Hypothalamus (tissue), 51 donors: ENCODE measurements at places on chromosomes 12 and 14.

GRCh38 chr14:36874396-36875138 is 212.9 kb downstream of the PAX9 start:
- DNase-seq, result no peak

DNA sequence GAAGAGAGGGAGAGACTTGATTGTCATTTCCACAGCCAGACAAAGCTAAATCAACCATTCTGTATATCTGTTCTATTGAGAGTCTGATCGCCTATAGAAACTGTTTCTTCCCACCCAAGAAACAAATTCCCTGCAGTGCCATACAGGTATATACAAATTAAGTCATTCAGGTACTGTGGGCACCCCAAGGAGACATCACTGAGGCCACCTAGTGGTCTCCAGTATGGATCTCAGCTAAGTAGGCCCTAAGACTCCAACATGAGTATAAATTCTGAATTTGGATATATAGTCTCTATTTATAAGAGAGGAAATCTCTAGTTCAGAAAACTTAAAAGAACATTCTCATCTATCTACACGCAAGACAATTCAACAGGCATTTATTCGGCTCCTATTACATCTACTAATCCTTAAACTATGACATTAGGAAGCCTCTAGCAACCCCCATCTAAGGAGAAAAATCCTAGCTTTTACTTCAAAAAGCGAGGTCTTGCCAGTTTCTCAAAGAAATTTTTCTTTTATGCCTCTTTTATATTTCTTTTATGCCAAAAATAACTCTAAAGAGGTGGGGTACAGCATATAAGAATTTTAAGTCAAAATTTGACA is 62.6 kb downstream of the DCAF5 start:
- no peak for DNase-seq

GRCh38 chr12:130651188-130651959 is 64.7 kb downstream of the RIMBP2 start:
- DNase-seq, result no peak

DNA sequence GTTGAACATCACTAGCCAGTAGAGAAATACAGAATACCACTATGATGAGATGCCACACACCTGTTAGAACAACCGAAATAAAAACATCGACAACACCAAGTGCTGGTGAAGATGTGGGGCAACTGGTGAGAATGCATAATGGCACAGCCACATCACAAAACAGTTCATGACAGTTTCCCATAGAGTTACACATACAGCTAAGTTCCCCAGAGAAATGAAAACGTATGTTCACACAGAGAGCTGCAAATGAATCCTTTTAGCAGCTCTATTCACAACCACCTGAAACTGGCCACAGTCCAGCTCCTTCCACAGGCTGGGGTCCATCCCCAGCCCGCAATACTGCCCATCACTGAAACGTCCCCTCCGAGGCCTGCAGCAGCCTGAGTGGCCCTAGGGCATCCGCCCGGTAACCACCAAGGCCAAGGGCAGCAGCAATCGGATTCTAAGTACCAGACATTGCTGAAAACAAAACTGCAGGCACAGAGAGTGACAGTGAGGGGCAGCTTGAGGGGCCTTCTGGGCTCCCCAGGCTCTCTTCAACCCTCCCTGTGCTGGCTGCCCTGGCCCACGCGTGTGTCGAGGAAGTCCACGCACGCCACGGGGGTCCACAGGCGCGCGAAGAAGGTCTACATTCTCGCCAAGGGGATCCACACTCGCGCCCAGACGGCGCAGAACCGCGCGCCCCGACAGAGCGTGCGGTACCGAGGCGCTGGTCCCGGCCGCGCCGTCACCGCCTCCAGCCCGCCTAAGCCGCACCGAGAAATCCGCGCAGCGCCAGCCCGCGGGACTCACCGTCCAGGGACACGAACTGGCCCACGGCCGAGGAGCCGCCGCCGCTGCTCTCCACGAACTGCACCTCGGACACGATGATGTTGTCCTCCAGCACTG is 903 bp downstream of the BRF1 start:
- DNase-seq, result no peak

DNA sequence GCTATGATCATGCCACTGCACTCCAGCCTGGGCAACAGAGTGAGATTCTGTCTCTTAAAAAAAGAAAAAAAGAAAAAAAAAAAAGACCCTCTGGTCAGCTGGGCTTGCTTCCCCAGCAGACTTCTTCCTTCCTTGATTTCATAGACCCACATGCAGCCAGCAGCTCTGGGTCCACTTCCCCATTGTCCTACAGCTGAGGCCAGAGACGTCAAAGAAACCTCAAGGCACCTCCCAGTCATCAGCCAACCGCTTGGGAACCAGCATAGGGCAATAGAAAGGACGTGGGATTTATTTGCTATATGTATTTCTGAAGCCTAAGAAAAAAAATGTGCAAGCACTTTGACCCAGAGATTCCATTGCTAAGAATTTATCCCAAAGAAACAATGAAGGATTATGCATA is 35.4 kb upstream of the SPPL3 start:
- no peak for DNase-seq
